ENCODE measurements at places on chromosomes 5 and 9. TPM values are rescaled to one million over a fixed set of nuclear protein-coding genes. Genes with fewer than 3 reads are reported as not detected.

CCL27 gene
- not detected for total RNA-seq

MATR3 gene
- 200 TPM for total RNA-seq

FST gene
- total RNA-seq, result 80.5 TPM

BHMT2 gene
- total RNA-seq, result 12.4 TPM

GPX8 gene
- 131 TPM for total RNA-seq

C1QTNF2 gene
- 0.49 TPM for total RNA-seq
